ENCODE measurements at places on chromosomes 6 and 20. TPM values are rescaled to one million over a fixed set of nuclear protein-coding genes. Genes with fewer than 3 reads are reported as not detected.

PNLDC1 gene
- not detected for total RNA-seq

PDYN gene
- total RNA-seq, result not detected

AKAP12 gene
- total RNA-seq, result 46.8 TPM

COX4I2 gene
- not detected for total RNA-seq

KCNK16 gene
- total RNA-seq, result not detected
